NCI-H2107 (cell line): ENCODE measurements at places on chromosomes 16 and 17.

DNA sequence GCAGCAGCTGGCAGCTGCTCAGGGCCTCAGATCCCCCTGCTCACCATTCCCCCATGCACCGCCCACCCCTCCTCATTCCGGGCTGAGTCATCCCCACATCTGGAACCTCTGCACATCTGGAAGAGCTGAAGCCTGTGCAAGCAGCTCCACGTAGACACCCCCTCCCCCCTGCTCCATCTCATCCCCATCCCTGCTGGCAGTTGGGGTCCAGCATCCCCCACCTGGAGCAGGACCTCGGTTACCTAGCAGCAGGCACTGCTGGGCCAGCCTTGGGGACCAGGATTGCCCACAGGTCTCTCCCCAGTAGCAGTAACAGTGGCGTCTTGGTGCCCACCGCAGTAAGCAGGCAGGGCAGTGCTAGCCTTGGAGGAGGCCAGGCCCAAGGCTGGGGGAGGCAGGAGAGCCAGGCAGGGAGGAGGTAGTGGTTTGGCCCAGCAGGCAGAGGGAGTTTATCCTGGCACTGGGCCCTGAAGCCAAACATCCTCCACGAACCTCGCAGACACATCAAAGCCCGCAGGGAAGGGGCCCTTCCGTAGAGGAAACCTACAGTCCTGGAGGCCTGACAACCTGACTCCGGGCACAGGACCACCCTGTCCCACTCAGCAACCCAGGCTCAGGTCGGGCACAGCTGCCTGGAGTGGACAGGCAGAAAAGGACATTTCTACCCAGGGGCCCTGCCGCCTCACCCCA lies 7.7 kb upstream of the TMEM92 start:
- no peak for DNase-seq

DNA sequence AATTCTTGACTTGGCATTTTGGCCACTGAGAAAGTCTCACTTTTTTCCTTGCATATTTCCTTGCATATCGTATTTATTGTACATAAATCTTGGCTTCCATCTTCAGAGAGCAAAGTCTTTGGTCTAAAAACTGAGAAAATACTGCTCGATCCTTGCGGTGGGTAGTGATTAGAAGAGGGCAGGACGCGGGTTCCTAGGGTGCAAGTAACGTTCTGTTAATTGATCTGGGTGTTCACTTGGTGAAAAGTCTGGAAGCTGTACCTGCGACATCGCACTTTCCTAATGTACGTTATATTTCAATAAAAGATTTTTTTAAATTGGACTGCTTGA lies 758 bp upstream of the UBALD2 start:
- DNase-seq: no peak

DNA sequence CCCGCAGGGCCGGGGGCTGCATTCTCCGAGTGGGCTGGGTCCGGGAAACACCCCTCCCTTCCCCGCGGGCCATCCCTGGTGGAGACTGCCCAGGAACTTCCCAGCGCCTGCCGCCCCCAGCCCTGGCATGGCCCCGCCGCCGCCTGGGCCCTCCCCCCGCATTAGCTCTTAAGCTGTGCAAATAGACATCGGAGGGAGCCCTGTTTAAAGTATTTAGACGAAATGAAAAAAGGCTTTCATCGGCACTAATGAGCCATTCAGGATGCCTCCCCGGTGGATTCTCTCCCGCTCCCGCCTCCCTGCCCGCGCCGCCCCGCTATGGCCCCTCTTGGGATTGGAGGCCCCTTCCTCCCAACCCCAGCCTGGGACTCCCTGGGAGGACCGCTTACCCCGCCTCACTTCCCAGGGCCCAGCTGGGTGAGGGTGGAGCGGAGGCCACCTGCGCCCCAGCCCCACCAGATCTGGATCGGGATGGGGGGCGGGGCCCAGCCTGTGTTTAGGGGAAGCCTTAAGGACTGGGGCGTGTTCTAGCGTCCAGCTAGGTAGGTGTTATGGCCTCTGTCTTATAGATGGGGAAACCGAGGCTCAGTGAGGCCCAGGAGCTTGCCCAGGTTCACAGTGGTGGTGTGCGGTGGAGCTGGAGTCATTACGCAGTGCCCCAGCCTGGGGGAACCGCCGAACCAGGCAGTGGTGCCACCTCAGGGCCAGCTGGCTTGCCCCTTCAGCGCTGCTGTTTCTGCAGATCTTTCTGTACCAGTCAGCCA lies 19.7 kb downstream of the SEZ6 start:
- DNase-seq: peak; percentile 26

GRCh38 chr17:37106049-37106448 lies 157.3 kb downstream of the AATF start:
- DNase-seq: no peak

DNA sequence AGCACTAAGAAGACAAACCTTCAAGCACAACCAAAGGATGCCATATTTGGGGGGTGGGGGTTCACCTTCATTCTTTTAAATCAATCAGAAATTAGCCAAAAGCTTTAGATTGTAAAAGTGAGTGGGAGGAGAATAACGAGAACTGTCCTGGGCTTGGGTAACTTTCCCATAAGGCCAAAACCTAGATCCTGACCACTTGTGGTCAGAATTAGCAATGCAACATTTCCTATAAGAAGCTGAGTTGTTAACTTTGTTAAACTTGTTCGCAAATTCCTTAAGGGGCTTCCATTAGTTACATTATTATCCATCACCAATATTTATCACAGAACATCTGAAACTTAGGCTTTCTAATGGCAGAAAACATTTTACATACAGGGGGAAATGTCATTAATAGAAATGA lies 25.1 kb downstream of the STAT5B start:
- no peak for DNase-seq

DNA sequence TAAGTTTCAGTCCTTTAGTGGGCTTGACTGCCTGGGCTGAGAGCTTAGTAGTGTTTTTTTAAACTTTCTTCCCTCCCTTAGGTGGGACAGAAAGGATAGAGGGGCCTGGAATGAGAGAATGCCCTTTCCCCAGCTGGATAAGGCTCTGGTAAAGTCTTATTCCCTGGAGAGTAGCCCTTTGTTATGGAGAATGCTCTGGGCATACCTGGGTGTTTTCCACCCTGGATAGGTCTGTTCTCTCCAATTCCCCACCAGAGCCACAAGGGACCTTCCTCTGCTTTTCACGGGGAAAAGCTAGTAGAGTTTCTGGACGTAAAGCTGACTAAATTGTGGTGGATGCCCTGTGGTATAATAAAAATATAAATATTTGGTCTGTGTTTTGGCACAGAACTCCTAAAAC lies 164.1 kb downstream of the HS3ST4 start:
- no peak for DNase-seq

GRCh38 chr16:49014277-49015224 lies 267.1 kb downstream of the CBLN1 start:
- DNase-seq: no peak

- no peak for DNase-seq
Measured at GRCh38 chr17:72432881-72433280, 312.1 kb downstream of the SOX9 start.

- no peak for DNase-seq
Measured at GRCh38 chr17:80605326-80606066, 60.9 kb downstream of the RPTOR start.

- no peak for DNase-seq
Measured at GRCh38 chr16:12891836-12892235, 9.6 kb upstream of the SHISA9 start.

- DNase-seq: no peak
Measured at GRCh38 chr16:87350681-87351319, 32.8 kb downstream of the FBXO31 start.

DNA sequence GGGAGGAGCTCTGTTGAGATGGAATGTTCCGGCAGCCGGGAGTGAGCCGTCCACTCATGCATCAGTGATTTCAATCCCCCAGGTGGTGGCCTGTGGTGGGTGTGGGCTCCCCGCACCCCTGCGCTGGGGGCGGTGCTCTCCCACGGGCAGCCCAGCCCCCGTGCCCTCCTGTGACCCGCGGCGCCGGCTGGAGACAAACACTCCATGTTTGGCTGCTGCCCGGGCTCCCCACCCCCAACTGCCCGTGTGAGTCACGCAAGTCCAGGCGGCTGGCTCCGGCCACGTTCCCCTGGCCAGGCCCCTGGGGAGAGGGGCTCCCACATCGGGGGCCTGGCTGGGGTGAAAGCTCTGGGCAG lies 29.4 kb downstream of the CACNA1H start:
- no peak for DNase-seq

DNA sequence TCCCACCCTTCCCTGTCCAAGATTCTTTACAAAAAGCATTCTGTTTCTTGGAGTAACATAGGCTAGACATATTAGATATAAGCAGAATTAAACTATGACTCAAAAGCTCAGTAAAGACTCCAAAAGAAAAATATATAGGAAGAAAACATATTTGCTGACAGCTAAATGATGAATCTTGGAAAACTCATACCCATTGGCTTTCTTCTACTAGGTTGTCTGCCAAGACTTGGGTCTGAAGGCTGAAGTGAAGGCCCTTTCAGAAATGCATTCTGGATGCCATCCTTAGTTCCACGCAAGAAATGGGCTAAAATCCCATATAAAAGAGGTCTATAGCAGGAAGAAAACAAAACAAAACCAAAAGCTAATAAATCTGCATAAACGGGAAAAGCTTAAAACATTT lies 15.1 kb downstream of the CEP20 start:
- no peak for DNase-seq

DNA sequence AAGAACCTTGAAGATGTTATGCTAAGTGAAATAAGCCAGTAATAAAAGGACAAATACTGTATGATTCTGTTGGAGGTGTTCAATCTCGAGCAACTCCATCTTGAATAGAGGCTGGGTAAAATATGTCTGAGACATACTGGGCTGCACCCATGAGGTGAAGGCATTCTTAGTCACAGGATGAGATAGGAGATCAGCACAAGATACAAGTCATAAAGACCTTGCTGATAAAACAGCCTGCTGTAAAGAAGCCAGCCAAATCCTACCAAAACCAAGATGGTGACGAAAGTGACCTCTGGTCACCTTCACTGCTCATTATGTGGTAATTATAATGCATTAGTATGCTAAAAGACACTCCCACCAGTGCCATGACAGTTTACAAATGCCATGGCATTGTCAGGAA lies 98.1 kb downstream of the RGS9 start:
- no peak for DNase-seq

GRCh38 chr17:75365009-75365930 lies 40.2 kb downstream of the GRB2 start:
- DNase-seq: no peak
